ENCODE measurements at places on chromosomes 7 and 10.

- no peak for DNase-seq
Measured at GRCh38 chr7:72465521-72465920, 53.4 kb upstream of the CALN1 start.

DNA sequence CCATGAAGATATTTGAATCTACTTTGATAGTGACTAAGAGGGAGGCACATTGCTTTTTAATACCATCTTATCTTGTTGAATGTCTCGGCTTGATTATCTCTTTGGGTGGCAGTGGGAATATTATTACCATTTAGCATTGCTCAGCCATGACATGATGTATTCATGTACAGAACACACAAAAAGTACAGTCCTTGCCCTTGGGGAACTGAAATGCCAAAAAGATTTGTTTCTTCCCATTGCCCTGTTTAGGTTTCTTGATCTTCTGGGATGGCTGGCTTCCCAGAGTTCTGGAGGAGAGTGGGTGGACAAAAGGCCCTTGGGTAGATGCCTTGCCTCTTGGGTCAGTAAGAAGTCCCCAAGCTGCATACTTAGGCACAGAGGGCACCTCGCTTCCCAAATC lies 23.8 kb downstream of the SUFU start:
- DNase-seq, result no peak

DNA sequence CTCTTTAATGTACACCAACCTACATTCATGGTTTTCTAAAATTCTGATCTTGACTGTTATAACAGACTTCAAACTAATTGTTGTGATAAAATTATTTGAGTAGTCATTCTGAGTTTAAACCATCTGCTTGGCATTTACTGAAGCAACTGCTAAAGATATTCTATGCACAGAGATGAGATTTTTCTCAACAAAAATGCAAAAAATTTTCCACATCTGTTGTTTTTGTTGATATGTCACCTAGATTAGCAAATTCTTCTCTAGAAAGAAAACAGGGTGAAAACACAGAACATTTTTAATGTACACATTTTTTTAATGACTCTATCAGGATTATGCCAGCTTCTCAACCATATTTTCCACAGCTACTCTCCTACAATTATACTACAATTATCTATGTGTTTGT lies 42.7 kb downstream of the ARHGAP12 start:
- DNase-seq, result no peak

DNA sequence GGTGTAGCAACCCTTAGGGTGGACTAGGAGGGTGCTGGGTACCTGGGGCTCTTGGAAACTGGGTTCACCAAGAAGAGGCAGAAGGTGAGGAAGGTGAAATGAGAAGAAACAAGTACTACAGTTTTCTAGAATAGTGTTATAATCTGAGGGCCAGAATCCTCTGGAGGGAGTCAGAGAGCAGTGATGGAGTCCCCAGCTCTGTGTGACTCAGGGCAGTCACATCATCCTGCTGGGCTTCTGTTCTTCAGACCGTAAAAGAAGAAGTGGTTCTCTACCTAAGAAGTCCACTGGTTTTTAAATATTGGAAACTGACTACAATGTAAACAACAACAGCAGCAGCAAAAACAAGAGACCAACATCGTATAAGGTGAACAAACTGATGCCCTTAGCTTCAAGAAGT lies 197.3 kb downstream of the PRPF18 start:
- DNase-seq, result no peak

DNA sequence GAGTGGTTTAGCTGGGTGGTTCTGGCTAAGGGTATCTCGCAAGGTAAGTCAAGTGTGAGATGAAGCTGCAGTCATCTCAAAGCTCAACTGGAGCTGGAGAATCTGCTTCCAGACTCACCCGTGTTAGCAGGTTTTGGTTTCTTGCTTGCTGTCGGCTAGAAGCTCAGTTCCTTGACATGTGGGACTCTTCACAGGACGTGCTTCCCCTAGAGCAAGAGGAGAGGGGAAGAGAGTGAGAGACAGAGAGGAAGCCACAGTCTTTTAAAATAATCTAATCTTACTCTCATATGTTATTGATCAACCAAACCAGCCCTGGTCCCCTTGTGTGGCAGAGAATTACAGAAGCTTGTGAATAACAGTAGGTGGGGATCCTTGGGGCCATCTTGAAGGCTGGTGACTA lies 199.5 kb downstream of the REEP3 start:
- DNase-seq, result no peak

DNA sequence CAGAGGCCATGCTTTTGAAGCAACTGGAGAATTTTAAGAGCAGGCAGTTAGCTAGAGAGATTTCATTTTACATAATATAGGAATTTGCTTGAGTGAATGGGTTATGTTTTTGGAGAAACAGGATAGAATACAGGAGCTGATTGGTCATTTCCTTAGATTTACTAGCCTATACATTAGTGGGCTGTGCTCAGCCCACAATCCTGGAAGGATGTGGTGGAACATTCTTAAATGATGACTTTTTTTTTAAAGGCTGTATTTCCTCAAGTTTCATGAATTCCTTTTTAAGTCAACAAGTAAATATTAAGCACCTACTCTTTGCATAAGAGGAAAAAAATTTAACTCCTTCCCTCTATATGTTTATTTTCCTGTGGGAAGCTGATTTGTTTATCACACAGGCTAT lies 314.4 kb upstream of the BMPER start:
- no peak for DNase-seq

DNA sequence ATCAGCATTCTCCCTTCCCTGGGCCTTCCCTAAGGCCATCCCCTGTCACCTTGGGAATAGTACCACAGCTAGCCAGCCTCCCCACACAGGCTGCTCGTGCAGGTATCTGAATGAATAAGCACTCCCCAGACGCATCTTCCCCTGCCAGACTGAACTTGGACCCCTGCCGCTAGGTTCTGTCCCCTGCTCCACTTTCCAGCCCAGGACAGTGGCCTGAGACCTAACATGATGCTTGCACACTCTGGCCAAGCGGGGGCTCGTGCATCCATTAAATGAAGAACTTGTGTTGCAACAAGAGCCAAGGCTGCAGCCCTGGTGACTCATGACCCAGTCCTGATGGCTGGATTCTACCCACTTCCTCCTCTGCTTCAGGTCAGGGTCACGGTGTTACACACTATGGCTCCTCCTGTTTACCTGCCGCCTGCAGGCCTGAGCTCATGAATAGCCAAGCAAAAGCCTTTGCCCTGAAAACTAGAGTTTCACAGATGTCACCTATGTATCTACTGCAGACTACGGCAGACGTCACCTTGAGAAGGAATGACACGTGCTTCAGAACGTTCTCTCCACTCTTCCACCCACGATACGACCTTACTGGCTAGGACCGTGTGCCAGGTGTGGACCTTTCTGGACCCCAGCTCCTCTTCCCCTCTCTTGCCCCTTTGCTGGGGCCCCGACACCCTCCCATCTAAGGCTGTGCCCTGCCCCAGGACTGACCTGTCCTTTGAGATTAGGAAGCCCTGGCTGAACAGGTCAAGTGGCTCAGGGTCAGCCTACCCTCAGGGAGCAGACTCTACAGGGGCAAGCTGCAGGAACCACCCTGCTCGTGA lies 6.5 kb downstream of the ASB13 start:
- DNase-seq, result peak; percentile 27

DNA sequence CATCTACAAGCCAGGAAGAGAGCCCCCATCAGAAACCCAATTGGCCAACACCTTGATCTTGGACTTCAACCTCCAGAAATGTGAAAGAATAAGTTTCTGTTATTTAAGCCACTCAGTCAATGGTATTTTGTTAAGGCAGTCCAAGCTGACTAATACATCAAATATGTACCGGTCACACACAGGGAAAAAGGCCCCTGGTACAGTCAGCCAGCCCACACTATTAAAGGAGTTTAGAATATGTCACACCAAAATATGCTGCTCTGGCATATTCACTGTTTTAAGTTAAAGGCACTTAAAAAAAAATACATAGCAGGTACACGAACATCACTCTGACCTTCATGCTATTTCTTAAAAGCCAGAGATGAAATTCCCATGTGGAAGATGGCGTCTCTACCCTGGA lies 15.2 kb upstream of the CDCA7L start:
- DNase-seq, result no peak

DNA sequence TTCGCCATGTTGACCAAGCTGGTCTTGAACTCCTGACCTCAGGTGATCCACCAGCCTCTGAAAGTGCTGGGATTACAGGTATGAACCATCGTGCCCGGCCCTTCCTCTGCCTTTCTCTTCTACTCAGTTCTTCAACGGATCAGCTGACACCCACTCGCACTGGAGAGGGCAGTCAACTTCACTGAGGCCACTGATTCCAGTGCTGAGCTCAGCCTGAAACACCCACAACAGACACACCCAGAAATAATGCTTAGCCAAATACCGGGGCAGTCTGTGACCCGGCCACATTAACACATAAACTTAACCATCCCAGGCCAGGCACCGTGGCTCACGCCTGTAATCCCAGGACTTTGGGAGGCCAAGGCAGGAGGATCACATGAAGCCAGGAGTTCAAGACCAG lies 119.3 kb upstream of the CHST15 start:
- no peak for DNase-seq

GRCh38 chr7:73521636-73522104 lies 423 bp downstream of the BAZ1B start:
- no peak for DNase-seq

DNA sequence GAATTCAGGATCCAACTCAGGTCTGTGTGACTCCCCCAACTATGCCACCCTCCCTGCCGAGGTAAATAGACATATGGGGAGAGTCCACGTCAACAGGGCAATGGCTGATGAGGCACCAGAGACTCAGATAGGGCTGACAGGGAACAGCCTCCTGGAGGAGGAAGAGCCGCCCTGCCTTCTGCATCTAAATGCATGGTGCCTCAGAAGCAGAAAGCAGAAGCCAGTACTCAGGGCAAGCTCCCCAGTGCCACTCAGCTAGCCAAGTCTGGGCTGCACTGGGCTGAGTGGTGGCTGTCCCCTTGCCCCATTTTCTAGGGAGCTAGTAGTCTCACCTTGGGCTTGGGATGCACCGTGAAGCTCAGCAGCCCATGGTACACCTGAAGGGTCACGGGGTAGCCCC lies 11.0 kb downstream of the RRP12 start:
- no peak for DNase-seq

DNA sequence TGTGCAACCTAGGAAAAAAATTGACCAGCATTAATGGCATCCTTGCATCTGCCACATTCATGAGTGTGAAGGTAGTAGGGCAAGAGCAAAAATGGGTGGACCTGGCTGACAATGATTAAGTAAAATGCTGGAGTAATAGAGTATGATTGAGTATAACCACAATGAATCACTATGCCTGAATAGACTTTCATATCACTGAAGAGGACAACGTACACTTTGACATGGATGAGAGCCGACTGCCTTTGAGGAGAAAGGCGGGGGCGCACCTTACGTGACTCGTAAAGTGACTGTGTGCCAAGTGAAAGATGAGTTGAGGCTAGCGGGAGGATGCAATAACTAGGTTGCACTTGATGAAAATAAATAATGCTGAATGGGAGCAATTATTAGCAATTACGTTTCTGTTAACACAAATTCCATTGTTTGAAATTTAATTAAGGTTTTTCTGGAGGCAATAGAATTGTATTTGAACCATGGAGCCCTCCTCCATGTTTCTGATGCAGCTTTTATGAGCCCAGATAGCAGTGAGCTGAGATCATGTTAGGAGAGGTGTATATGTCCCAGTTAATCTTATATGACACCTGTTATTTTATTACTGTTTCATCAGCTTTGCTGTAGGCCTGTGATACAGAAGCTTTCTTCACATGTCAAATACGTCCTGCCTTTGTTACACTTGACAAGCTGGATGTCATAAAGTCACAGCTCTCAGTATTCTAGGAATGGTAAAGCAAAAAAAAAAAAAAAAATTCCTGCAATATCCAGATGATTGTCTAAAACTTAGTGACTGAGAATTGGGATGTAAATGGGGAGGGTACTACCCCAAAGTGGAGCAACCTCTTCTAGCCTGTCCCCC lies 596.5 kb downstream of the NXPH1 start:
- no peak for DNase-seq

DNA sequence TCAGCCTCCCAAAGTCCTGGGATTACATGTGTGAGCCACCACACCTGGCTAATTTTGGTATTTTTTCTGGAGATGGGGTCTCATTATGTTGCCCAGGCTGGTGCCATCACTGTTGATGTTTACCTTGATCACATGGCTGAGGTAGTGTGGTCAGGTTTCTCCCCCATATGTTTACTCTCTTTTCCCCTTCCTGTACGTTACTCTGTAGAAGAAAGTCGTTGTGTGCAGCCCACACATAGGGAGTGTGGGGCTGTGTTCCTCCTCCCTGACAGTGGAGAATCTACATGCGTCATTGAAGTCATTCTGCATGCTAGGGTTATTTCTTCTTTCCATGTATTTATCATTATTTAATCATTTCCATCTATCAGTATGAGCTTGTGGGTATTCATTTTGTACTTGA lies 16.3 kb upstream of the ORAI2 start:
- DNase-seq, result no peak

GRCh38 chr10:93070378-93071176 lies 3.1 kb upstream of the CYP26A1 start:
- no peak for DNase-seq

GRCh38 chr10:56298941-56299340 lies 62.1 kb downstream of the ZWINT start:
- no peak for DNase-seq

Data from thoracic aorta (tissue), 2 donors.